ENCODE measurements at places on chromosomes 3 and 15.

DNA sequence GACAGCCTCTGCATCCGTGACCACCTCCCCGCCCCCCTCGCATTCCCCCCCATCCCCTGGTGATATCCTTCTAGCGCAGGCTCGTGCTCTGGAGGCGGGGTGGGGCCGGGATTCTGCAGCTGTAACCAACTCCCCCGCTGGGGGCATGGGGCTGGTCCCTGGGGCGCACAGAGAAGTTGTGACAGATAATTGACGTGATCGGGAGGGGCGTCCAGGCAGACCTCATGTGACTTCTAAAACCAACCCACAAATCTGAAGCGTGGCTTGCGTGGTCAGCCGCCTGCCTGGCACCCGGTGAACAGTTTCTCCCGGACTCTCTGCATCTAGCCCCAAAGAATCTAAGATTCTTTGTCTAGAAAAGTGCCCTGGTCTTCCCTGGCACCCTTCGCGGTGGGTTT lies 100.6 kb upstream of the IGF1R start:
- no peak for DNase-seq

GRCh38 chr15:58498821-58499580 lies 67.2 kb downstream of the LIPC start:
- no peak for DNase-seq

- DNase-seq = no peak
Measured at GRCh38 chr3:129132097-129132866, 10.7 kb upstream of the RAB43 start.

DNA sequence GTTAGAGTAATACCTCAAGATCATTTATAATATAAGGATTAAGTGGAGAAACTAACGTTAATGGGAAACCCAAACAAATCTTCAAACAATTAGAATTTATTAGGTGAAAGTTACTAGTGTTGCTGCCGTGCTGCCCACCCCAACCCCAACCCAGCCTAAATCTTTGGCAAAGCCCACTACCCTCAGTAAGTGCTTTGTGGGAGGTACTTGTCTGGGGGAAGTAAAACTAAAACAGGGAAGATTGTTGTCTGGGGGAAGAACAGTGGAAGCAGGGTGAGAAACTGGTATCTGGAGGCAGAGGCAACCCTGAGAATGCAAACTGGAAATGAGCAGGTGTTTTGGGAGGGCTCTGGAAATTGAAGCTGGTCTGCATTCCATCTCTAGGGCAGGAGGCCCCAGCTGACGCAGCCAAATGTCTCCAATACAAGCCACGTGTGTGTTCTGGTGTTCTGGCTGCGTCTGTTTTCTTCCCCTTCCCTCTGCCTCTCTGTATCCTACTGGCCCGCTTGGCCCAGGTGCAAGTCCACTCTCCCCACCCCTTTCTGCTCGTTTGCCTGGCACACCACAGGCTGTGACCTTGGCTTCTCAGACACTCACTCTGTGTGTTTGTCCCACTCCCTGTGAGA lies 32.7 kb downstream of the FEM1B start:
- DNase-seq = no peak

- no peak for DNase-seq
Measured at GRCh38 chr3:179768080-179768479, 115.2 kb downstream of the USP13 start.

- no peak for DNase-seq
Measured at GRCh38 chr3:48475188-48475587, 28.7 kb downstream of the ATRIP start.

DNA sequence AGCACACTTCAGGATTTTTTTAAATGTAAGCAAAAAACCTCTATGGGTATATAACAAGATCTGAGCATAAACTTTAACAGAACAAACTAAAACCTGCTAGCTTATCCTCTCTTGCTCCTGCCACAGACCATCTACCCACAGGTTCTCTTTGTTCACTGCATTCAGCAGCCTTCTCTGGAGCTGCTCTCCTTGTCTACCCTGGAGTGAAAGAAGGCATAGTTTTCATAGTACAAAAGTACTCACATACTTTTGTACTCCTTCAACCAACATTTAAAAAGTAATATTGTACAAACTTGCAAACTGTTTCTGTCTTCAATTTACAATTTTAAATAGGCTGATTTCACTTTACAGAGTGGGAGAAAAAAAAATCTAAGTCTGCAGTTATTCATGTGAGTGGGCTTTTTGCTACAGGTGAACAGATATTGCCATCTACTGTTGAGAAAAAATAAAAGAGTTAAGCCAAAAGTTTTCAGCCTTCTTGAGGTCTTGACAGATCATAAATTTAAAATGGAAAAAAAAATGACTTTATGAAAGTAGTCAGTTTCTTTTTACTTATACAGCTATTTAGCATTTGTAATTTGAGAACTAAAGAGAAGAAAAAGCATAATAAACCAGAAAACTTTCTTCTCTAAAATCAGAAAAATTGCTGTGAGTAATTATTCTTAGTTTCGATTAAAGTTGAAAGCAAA lies 20.4 kb downstream of the TERC start:
- DNase-seq = no peak

DNA sequence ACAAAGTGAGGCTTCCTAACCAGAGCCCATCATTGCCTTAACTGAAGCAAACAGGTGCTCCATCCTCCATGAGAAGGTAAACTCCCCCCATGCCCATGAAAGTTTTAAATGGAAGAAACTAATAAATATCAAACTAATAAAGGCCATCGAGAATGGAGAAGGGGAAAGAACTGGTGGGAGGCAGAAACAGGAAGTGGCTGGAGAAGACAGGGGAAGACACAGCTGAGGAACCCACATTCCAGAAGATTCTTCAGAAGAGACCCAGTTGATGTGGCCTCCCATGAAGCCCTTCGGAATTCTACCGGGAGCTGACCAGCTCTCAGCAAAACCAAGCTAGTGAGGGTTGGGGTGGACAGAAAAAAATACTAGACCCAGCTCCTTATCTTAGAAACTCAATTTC lies 41.6 kb downstream of the SH3BP5 start:
- DNase-seq = no peak

DNA sequence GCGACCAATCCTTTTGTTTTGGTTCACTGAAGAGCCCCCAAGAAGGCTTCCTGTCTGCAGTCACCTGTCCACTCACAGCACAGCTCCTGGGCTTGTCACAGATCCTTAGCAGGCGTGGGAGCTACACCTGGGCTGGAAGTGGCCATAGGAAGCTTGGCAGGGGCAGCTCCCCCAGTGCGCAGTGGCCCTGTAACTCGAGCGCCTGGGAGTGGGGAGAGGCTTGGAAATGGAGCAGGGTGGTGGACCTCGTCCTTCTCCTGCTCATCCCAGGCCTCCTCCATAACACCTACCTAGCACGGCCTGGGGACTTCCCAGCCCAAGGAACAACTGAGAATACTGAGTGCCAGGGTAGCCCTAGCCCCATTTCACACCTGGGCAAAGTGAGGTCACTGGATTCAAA lies 19.3 kb upstream of the TGM5 start:
- DNase-seq = no peak

GRCh38 chr15:68640791-68641331 lies 62.1 kb downstream of the CORO2B start:
- no peak for DNase-seq

- no peak for DNase-seq
Measured at GRCh38 chr3:157043771-157044170, 116.2 kb downstream of the CCNL1 start.

DNA sequence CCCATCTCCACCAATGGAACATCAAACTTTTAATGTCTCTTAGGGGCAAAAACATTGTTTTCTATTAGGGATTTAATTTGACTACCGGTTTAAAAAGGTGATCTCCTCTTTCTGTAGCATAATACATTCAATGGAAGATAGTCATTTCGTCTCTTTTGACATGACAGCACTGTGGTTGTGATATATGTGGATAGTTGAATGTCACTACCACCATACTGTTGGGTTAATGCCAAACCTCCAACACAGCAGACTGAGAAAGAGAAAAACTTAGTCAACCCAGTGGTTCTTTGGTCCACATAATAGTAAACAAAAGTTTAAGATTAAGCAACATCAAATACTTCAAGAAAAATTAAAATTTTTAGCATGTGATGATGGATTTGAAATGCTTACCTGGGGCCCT lies 530.4 kb downstream of the AGBL1 start:
- no peak for DNase-seq

DNA sequence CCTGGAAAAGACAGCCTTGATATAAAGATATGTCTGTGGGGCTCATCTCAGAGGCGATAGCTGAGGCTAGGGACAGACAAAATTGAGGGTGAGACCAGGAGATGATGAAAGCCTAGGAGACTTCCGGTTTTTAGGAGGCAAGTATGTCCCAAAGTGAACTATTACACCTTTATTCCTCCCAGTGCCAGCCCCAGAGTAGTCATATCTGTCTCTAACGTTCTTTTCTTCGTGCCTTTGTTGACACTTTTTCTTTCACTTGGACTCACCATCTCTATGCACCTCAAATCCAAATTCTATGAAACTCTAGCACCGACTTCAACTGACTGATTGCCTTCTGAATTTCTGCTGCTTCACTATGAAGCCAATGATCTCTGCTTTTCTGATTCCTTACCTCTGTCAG lies 93.8 kb upstream of the RASGRP1 start:
- no peak for DNase-seq

- no peak for DNase-seq
Measured at GRCh38 chr15:39360452-39360851, 220.4 kb upstream of the THBS1 start.

GRCh38 chr15:22956257-22956977 lies 23.8 kb downstream of the CYFIP1 start:
- no peak for DNase-seq

GRCh38 chr3:168117059-168117458 lies 21.3 kb upstream of the GOLIM4 start:
- DNase-seq = no peak

- DNase-seq = no peak
Measured at GRCh38 chr15:94877833-94878232, 646.5 kb downstream of the MCTP2 start.

DNA sequence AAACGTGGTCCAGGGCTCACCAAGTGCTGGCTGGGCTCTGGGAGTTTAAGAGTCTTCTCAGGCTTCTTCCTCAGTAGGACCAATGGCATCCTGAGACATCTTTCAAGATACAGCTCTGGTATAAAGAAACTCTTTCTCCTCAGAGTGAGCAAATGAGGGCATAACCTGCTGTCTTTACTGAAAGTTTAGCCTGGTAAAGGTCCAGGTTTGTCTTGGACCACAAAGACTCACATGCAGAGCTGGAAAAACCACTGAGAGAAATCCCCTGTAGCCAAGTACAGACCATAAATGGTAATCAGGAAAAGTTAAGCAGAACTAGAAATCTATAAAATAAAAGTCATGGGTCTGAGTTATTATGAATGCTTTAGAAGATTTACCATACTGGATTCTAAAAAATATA lies 23.1 kb downstream of the CD47 start:
- DNase-seq = no peak

DNA sequence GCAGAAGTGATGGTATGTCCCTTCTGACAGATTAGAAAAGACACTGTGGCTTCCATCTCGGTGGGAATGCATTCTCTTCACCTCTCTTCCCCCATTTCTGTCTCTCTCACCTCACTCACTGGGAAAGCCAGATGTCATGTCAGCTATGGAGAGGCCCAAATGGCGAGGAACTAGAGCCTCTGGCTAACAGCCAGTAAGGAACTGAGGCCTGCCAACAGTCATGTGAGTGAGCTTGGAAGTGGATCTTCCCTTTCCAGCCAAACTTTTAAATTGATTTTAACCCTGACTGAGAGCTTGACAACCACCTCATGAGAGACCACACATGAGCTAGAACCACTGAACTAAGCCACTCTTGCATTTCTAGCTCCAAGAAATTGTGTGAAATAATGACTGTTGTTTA lies 35.2 kb upstream of the CDAN1 start:
- DNase-seq = no peak

DNA sequence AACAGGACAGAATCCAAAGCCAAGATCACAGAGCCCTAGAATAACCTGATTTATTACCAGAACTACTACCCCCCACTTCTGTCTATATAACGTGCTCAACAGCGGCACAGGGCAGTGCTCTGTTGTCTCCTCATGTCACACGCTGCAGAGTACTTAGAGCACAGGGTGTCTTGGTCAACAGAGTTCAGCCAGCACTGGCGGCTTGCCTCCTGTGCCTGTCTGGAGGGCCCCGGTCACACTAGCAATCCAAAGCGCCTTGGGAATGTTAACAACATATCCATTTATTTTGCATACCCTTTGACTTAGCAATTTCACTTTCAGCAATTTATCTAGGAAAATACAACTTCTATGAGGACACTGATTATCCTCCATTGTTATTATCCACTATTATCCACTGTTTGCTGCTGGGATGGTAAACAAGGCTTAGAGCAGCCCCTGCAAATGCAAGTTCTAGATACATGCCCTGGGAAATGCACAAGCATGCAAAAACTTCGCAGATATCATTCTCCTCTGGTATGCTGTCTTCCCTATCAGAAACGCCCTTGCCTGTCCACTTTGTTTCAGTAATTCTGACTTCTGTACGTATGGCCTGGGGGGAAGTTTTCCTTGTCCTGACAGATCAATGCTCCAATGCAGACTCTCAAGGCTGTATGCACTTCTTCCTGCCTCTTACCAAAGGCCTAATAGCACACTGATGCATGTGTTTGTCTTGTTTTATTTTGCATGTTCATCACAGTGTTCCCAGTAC lies 86.2 kb upstream of the OCA2 start:
- no peak for DNase-seq

DNA sequence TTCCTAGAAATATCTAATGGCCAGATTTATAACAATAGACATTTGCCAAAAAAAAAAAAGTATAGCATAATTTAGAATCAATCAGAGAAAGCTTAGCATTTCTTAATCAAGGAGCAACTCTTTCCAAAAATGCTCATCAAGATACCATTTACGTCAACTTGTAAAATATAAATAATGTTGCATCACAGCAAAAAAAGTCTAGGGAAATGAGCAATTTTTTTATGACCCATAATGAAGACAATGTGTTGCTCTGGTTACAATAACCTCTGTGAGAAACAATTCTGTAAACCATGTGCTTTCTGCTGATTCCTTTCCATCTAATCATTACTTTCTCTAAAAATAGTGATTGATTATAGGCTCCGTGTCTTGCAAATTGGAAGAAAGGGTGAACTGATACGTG lies 36.3 kb downstream of the KBTBD8 start:
- DNase-seq = no peak

GRCh38 chr3:185572183-185572582 lies 13.9 kb upstream of the SENP2 start:
- no peak for DNase-seq

DNA sequence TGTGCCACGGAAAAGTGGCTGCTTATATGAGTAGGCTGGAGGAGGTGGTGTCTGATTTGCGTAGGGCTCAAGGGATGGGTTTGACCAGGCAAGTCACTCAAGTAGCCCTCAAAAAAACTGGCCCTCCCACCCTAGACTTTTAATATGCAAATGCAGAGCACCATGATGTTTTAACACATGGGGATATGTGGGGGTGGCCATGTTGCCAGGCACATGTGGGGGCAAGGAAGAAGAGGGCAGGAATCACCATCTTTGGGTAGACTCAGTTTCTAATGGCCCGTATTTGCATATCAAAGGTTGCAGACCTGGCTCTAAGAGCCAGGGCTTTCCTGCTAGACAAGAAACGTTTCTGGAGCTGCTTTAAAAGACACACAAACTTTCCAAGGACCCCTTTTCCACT lies 307.2 kb upstream of the NDN start:
- no peak for DNase-seq

- DNase-seq = no peak
Measured at GRCh38 chr3:17605032-17605431, 137.4 kb downstream of the TBC1D5 start.
